Stimulated activated CD4-positive, alpha-beta T cell treated with anti-CD3 and anti-CD28 coated beads, Interleukin-12 subunit alpha, Interleukin-12 subunit beta, amount 100 ng/mL, for 4 hours (primary cell): ENCODE measurements at places on chromosomes 1 and 21.

- DNase-seq = no peak
These were observed 2.6 kb downstream of the ZBTB48 start for GRCh38 chr1:6582370-6582769.

GRCh38 chr1:51567653-51568052 is 48.6 kb upstream of the EPS15 start:
- no peak for DNase-seq

DNA sequence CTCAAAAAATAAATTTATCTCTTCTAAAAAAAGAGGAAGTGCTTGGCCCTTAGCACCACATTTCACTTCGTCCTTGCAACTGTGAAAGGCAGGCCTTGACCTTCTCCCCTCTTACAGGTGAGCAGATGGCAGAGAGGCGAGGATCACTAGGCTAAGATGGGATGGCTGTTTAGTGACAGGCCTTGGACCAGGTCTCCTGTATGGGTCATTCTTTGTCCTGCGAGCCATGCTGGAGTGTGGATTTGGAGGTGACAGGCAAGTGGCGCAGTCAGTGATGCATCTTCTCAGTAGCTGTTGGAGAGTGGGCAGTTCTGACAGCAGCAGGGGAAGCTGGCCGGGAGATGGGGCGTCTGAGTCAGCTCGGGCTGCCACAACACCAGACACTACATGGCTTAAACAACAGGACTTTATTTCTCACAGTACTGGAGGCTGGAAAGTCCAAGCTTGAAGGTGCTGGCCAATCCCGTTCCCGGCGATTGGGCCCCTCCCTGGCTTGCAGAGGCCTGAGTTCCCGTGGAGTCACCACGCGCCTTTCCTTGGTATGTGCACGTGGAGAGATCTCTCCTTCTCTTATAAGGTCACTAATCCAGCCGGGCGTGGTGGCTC is 16.5 kb downstream of the SLC27A3 start:
- no peak for DNase-seq

GRCh38 chr1:59242370-59242769 is 54.5 kb upstream of the FGGY start:
- DNase-seq = no peak

DNA sequence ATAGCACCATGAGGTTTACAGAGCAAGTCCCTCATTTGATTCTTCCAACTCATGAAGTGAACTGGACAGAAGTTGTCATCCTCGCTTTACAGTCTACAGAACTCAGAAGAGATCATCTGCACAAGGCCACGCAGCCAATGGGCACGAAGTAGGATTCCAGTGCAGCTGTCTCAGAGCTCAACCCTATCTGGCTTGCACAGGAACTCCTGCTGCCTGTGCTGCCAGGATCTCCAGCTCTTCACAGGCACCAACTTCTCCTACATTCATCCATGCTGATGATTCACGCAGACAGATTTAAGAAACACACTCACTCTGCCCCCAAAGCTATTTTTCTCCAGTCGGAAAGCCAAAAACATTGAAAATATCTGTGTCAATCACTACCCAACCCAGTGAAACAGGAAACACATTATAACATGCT is 157.0 kb downstream of the RERE start:
- DNase-seq = no peak

- no peak for DNase-seq
These were observed 34.2 kb downstream of the CAMTA1 start for GRCh38 chr1:6819246-6820040.

GRCh38 chr1:241440904-241441303 is 78.7 kb downstream of the FH start:
- no peak for DNase-seq

GRCh38 chr1:56448529-56449300 is 130.6 kb downstream of the PLPP3 start:
- no peak for DNase-seq

- no peak for DNase-seq
These were observed 2.2 kb downstream of the PGBD5 start for GRCh38 chr1:230423951-230424350.

GRCh38 chr1:173863224-173864161 is 4.3 kb downstream of the GAS5 start:
- no peak for DNase-seq
